ENCODE measurements at places on chromosomes 4 and X. TPM values are rescaled to one million over a fixed set of nuclear protein-coding genes. Genes with fewer than 3 reads are reported as not detected.

The GAGE12E gene
- not detected for total RNA-seq

The PDGFRA gene
- total RNA-seq: 0.15 TPM

The VEGFD gene
- total RNA-seq: not detected

The COX7B2 gene
- total RNA-seq: not detected

The CTAG2 gene
- not detected for total RNA-seq

The MAGEE1 gene
- total RNA-seq: 1.6 TPM

The TMEM164 gene
- 32.8 TPM for total RNA-seq

The AIFM1 gene
- total RNA-seq: 96.6 TPM

The NPY1R gene
- total RNA-seq: not detected

Data from Panc1 (cell line).